ENCODE measurements at places on chromosomes 4 and X. TPM values are rescaled to one million over a fixed set of nuclear protein-coding genes. Genes with fewer than 3 reads are reported as not detected.

GRCh38 chrX:118338930-118339329 lies 7.0 kb upstream of the WDR44 start:
- DNase-seq: no peak
- H3K36me3 ChIP-seq: no peaks in the 10 kb centered on the region
- H3K4me3 ChIP-seq: no peak overlapping the region
- no peak overlapping the region for H3K27ac ChIP-seq
- no peaks in the 10 kb centered on the region for H3K27me3 ChIP-seq
- no peaks in the 10 kb centered on the region for H3K4me1 ChIP-seq

DNA sequence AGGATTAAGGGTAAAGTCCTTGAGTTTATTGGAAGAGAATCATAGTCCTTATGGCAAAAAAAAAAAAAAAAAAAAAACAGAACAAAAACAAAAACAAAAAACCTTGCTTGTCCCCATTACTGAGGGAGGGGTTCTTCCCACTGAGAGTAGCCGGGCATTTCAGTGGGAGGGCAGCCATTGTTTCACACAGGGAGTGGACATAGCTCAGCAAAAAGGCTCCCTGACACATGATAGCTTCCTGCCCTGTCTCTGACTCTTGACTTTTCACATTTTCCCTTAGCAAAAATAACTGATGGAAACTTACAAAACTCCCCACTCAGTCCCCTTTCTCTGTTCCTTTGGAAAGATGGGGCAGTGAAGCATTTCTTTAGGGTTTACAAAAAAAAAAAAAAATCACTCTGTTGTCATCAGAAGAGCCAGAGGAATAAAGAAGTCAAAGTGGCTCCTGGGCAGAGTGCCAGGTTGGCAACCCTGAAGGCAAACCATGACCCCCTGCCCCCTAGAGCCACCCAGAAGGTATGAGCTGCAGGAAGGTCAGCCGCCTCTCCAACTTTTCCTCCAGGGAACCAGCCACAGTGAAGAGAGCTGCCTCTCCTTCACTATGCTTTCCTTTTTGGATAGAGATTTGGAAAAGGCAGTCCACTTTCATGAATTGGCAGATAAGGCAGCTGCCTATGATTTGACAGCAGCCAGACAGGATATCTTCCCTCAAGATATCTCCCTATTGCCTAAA lies 170.6 kb downstream of the KDR start:
- no peaks in the 10 kb centered on the region for H3K4me1 ChIP-seq
- H3K27ac ChIP-seq: no peak overlapping the region
- H3K4me3 ChIP-seq: no peak overlapping the region
- H3K27me3 ChIP-seq: no peaks in the 10 kb centered on the region
- no peaks in the 10 kb centered on the region for H3K36me3 ChIP-seq

GRCh38 chrX:101220662-101221260 lies 1.2 kb downstream of the DRP2 start:
- peaks cover 2% of the 10 kb centered on the region for H3K4me1 ChIP-seq
- no peaks in the 10 kb centered on the region for H3K36me3 ChIP-seq
- H3K4me3 ChIP-seq: no peak overlapping the region
- H3K27me3 ChIP-seq: no peaks in the 10 kb centered on the region
- H3K27ac ChIP-seq: no peak overlapping the region

DNA sequence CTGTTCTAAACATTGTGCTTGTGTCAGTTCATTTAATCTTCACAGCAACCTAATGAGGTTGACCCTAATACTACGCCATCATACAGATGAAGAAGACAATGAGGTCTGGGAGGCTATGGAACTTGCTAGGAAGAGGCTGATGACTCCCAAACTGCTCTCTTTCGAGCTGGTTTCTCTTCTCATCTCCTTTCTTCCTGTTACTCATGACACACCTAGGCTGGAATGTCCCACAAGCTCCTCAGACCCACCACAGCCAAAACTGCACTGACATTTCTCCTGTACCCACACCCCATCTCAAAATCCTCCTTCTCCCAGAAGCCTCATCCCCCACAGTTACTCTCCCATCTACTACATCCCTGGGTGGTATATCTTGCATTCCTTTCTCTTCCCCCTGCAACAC lies 27.4 kb upstream of the PJA1 start:
- no peak overlapping the region for H3K27ac ChIP-seq
- DNase-seq: no peak
- H3K36me3 ChIP-seq: no peaks in the 10 kb centered on the region
- H3K4me1 ChIP-seq: peaks cover 3% of the 10 kb centered on the region
- H3K27me3 ChIP-seq: peaks cover 3% of the 10 kb centered on the region

- H3K36me3 ChIP-seq: peaks cover 3% of the 10 kb centered on the region
- no peak overlapping the region for H3K4me3 ChIP-seq
- DNase-seq: no peak
- H3K27ac ChIP-seq: no peak overlapping the region
Observed at GRCh38 chr4:25343671-25344070, 31.1 kb downstream of the ZCCHC4 start.

DNA sequence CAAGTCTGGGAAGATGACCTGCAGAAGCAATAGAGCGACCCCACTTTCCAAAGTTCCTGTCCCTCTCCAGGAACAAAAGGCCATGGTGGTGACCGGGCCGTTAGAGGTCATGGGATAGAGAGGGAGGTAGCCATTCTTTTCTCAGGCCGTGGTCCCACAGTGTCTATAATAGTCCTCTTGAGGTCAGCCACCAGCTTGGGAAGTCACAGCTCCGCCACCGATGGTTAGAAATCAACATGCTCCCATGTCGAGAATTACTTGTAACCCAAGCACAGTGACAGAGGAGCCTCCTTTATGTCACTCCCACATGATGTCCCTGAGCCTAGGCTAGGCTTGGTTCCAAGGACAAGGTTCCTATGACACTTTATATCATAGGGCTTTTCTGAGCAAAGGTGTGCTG lies 48.3 kb upstream of the CBR4 start:
- H3K27me3 ChIP-seq: peaks cover 2% of the 10 kb centered on the region
- H3K36me3 ChIP-seq: no peaks in the 10 kb centered on the region
- H3K4me3 ChIP-seq: no peak overlapping the region
- DNase-seq: no peak
- H3K27ac ChIP-seq: no peak overlapping the region

- H3K4me3 ChIP-seq: no peak overlapping the region
- H3K36me3 ChIP-seq: no peaks in the 10 kb centered on the region
- H3K27me3 ChIP-seq: no peaks in the 10 kb centered on the region
- H3K4me1 ChIP-seq: no peaks in the 10 kb centered on the region
Observed at GRCh38 chr4:163251204-163251603, 81.2 kb downstream of the NPY1R start.

DNA sequence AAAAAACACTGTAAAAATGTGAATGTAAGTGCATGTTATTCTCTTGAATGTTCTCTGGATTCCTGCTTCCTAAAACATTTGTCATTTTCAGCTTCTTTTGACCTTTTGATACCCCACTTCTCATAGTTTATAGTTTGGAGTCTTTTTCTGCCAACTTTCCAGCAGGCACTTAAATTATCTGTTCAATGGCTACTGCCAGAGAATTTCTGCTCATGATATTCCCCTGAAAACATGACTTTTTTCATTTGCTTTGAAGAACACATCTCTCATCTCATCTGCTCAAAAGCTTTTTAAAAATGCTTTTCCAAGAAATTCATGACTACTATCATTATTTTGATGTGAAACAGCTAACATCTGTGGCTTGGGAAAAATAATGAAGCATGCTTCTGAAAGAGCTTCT lies 269.7 kb upstream of the PCDH7 start:
- no peaks in the 10 kb centered on the region for H3K36me3 ChIP-seq
- H3K4me1 ChIP-seq: peaks cover 1% of the 10 kb centered on the region
- no peak overlapping the region for H3K4me3 ChIP-seq
- no peaks in the 10 kb centered on the region for H3K27me3 ChIP-seq

- H3K4me1 ChIP-seq: no peaks in the 10 kb centered on the region
- H3K4me3 ChIP-seq: no peak overlapping the region
- DNase-seq: no peak
- peaks cover 1% of the 10 kb centered on the region for H3K36me3 ChIP-seq
Observed at GRCh38 chr4:113788888-113789287, 27.4 kb upstream of the CAMK2D start.

GRCh38 chrX:28015993-28016392 lies 34.7 kb upstream of the DCAF8L1 start:
- no peaks in the 10 kb centered on the region for H3K36me3 ChIP-seq
- DNase-seq: no peak
- no peaks in the 10 kb centered on the region for H3K27me3 ChIP-seq
- no peak overlapping the region for H3K27ac ChIP-seq
- H3K4me1 ChIP-seq: no peaks in the 10 kb centered on the region
- H3K4me3 ChIP-seq: no peak overlapping the region

DNA sequence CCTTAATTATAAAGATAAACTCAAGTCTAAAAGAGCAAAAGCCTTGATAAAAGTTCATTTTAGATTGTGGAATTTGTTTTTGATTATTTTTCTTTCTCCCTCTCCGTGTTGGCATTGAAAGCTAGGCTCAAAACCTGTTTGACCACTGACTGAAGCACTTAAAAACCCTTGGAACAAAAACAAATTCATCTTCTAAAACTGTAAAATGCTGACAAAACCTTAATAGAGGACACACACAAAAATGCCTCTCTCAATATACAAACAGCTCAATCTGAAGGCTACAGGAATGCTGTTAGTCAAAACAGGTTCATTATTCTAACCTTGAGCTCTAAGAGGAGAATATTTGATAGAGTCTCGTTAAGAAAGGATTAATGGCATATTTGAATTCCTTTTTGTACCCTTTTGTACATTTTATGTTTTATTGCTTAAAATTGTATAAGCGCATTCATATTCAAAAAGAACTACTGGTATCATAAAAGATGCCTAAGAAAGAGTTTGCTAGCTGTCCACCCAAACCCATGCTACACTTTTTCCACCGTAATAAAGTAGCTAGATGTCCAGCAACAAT lies 74.3 kb upstream of the NAP1L5 start:
- H3K27ac ChIP-seq: no peak overlapping the region
- DNase-seq: no peak
- no peak overlapping the region for H3K4me3 ChIP-seq
- peaks cover 6% of the 10 kb centered on the region for H3K4me1 ChIP-seq

DNA sequence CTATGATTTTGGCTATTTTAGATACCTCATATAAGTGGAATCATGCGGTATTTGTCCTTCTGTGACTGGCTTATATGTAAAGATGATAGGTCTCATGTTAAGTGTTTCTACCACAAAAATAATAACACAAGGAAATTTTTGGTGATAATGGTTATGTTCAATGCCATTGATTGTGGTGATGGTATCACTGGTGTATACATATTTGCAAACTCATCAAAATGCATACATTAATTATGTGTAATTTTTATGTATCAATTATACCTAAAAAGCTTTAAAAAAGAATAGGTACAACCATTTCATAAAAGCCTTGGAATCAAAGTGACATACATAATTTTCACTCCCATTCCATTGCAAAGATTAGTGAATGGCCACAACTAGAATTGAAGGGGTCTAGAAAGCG lies 178.3 kb upstream of the FMR1 start:
- H3K36me3 ChIP-seq: no peaks in the 10 kb centered on the region
- DNase-seq: no peak
- no peak overlapping the region for H3K27ac ChIP-seq
- H3K4me3 ChIP-seq: no peak overlapping the region
- no peaks in the 10 kb centered on the region for H3K27me3 ChIP-seq

DNA sequence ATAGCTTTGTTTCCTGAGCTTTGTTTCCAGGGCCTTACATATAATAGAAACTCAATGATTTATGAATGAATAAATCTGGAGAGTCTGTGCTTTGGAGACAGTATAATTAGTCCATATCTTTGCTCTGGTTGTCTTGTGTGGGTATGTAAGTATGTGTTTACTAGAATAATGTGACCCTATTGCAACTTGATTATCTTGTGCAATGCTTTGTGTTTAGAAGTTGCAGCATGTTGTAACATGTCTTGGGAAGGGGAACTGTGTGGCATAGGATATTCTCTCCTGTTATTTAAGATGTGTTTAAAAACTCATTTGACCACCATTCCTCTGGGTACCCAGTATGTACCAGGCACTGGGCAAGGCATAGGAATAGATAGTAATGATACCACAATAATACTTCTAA lies 6.1 kb downstream of the SPATA18 start:
- H3K27ac ChIP-seq: no peak overlapping the region
- no peak for DNase-seq
- H3K36me3 ChIP-seq: no peaks in the 10 kb centered on the region
- H3K4me3 ChIP-seq: no peak overlapping the region
- peaks cover 20% of the 10 kb centered on the region for H3K27me3 ChIP-seq

- H3K4me3 ChIP-seq: no peak overlapping the region
- no peaks in the 10 kb centered on the region for H3K27me3 ChIP-seq
- DNase-seq: no peak
- peaks cover 17% of the 10 kb centered on the region for H3K4me1 ChIP-seq
Observed at GRCh38 chr4:141020801-141021261, 112.4 kb downstream of the RNF150 start.

- H3K27ac ChIP-seq: peak overlapping the region; percentile 99
- peaks cover 19% of the 10 kb centered on the region for H3K4me1 ChIP-seq
- no peak for DNase-seq
- peak overlapping the region; percentile 94 for H3K4me3 ChIP-seq
Observed at GRCh38 chr4:145098675-145099037, 545 bp downstream of the ABCE1 start.

- H3K4me3 ChIP-seq: no peak overlapping the region
- no peak for DNase-seq
- peaks cover 5% of the 10 kb centered on the region for H3K36me3 ChIP-seq
Observed at GRCh38 chr4:185246453-185246852, 37.1 kb downstream of the SNX25 start.

- H3K4me1 ChIP-seq: peaks cover 4% of the 10 kb centered on the region
- H3K4me3 ChIP-seq: peak within 1 kb of the TSS; percentile 78
- peak; percentile 46 for DNase-seq
- peak within 1 kb of the TSS; percentile 34 for H3K27ac ChIP-seq
Observed at GRCh38 chr4:72031868-72032608, at the start of gene NPFFR2. TSS of gene NPFFR2 (plus strand) at chr4:72032000. CDS start at chr4:72128592, 96,592 bp downstream.

DNA sequence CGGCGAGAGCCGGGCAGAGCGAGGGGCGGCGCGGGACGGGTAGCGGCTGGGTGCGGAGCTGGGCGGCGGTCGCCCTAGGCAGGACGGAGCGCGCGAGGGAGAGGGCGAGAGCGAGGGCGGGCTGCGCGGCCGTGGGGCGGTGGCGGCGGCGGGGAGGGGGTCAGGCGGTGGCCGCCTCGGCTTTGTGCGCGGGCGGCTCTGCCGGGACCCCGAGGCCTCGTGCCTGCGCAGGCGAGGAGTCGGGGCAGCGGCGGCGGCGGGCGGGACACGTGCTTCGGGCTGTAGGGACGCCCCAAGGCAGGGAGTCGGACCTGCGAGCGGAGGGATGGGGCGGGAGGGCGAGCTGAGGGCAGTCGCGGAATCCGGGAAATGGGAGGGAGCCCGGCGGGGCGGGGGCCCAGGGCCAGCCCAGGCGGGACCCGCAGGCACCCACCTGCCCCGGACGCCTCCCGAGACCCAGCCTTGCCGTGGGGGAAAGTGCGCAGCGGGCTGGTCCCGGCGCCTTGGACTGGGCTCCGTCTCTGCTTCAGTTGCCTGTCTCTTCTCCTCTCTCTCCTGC lies 465 bp downstream of the BMPR1B start:
- H3K27me3 ChIP-seq: peaks cover 4% of the 10 kb centered on the region
- peak; percentile 60 for DNase-seq
- peak overlapping the region; percentile 83 for H3K4me3 ChIP-seq
- H3K36me3 ChIP-seq: no peaks in the 10 kb centered on the region
- peak overlapping the region; percentile 92 for H3K27ac ChIP-seq

The TRMT44 gene
- 31.0 TPM for total RNA-seq

The ADAM29 gene
- total RNA-seq: not detected

The NIPAL1 gene
- total RNA-seq: 21.1 TPM

The SMIM10 gene
- total RNA-seq: 2.2 TPM

The PRDM5 gene
- total RNA-seq: 24.1 TPM

The ZCCHC18 gene
- 5.1 TPM for total RNA-seq
